Stimulated activated CD4-positive, alpha-beta T cell treated with anti-CD3 and anti-CD28 coated beads, Interleukin-4, amount 100 ng/mL, for 48 hours (primary cell): ENCODE measurements at places on chromosomes 2 and 18.
A peak's percentile ranks its signal among the peaks of the same experiment; 100 is the strongest.

- DNase-seq = no peak
These were observed 39.7 kb downstream of the RFX8 start for GRCh38 chr2:101435001-101435862.

DNA sequence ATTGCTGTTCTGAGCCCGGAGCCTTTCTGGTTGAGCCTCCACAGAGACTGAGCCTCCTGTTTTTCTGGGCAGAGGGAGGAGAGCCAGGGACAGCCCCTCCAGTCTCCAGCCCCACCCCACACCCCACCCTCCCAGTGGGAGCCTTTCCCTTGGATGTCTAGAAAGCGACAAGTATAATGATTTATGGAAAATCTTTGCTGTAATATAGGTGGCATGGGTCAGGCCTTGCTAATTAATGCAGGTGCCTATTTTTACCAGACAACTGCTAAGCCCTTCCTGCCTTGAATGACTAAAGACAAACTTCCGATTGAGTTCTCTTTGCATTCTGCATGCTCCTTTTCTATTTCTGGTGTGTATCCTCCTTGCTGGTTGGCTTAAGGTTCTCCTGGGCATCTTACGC lies 43.1 kb downstream of the MERTK start:
- no peak for DNase-seq

DNA sequence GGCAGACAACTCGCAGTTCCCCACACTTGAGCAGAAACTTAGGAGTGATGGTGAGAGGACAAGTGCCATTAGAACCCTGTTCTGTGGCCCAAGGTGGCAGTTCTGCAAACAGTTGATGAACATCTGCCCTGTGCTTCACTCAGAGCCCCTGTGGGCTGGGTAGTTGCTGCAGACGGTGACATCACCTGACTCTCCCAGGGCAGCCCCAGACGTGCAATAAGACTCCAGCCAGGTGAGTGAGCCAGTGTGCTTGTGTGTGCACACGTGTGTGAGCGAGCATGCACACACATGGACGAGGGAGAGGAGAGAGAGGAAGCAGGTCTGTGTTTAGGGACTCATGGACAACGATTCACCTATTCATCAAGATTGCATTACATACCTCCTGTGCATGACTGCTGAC lies 136.0 kb upstream of the GLI2 start:
- DNase-seq = no peak

GRCh38 chr2:39008665-39009064 lies 112.2 kb downstream of the SOS1 start:
- no peak for DNase-seq

GRCh38 chr2:5365871-5366461 lies 326.2 kb upstream of the SOX11 start:
- DNase-seq = peak; percentile 38

GRCh38 chr2:99743146-99743545 lies 253.3 kb upstream of the REV1 start:
- no peak for DNase-seq

GRCh38 chr2:230434677-230435324 lies 18.8 kb downstream of the SP100 start:
- no peak for DNase-seq

- no peak for DNase-seq
These were observed 73.7 kb upstream of the DNAJC10 start for GRCh38 chr2:182642328-182642727.

GRCh38 chr2:2788076-2788475 lies 457.0 kb upstream of the MYT1L start:
- DNase-seq = no peak

DNA sequence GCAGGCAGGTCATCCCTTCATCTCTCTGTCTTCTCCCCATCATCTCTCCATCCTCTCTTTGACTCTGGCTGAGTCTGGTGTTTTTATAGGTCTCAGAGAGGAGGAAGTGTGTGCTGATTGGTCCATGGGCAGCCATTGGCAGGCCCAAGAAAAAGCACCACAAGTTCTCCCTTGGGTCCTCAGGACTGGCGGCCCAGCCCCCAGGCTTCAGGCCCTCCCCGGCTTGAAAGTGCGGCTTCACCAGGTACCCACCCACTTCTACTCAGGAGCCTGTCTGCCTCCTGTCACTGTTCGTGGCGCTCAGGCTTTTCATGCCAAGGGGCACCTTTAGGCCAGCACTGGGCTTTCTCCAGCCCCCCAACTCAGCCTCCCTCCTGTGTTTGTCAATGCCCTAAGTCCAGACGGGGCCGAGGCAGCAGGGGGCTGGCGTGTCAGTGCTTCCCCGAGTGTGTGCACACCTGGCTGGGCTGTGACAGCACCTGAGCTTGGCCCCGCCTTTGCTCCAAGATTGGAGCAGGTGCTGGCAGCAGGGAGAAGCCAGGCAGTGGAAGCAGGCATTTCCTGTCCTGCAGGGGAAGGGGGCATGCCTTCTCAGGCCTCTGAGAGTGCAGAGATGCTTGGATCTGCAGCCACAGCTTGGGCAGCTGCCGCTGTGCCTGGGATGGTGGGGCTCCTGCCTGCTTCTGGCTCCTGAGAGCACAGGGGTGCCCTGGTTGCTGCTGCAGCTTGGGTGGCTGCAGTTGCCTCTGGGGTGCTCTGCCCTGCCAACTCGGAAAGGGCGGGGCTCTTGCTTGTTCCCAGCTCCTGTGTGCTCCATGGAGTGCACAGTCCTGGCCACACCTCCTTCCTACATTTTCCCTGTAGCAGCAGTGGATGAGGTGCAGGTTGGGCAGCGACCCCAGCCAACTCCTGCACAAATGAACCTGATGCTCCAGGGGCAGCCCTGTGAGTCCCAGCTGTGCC lies 34.1 kb downstream of the FBXO48 start:
- no peak for DNase-seq

GRCh38 chr2:1656326-1656960 lies 87.9 kb downstream of the PXDN start:
- DNase-seq = no peak

DNA sequence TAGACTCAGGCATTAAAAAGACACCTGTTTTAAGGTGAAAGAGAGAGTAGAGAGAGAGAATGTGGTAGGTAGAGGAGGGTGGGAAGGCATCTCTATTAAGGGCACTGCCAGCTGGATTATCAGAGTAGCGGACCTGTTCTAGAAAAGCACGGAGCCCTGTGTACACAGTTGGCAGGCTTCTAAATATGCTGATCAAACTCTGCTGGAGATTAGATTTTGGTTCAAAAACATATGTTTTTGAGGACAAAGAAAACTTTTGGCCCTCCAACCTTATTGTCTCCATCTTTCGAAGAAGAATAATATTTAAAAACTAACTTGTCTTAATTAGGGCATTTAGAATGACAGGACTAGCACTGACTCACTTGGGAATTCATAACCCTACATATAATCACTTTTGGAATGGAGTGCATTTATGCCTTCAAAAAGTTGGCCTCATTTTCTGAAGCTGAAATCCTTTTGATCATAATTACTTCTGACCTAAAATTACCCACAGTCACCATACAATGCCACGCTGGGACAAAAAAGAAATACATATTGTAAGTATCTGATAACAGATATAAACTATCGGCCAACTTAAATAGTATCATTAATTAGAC lies 254.6 kb downstream of the MEIS1 start:
- no peak for DNase-seq

DNA sequence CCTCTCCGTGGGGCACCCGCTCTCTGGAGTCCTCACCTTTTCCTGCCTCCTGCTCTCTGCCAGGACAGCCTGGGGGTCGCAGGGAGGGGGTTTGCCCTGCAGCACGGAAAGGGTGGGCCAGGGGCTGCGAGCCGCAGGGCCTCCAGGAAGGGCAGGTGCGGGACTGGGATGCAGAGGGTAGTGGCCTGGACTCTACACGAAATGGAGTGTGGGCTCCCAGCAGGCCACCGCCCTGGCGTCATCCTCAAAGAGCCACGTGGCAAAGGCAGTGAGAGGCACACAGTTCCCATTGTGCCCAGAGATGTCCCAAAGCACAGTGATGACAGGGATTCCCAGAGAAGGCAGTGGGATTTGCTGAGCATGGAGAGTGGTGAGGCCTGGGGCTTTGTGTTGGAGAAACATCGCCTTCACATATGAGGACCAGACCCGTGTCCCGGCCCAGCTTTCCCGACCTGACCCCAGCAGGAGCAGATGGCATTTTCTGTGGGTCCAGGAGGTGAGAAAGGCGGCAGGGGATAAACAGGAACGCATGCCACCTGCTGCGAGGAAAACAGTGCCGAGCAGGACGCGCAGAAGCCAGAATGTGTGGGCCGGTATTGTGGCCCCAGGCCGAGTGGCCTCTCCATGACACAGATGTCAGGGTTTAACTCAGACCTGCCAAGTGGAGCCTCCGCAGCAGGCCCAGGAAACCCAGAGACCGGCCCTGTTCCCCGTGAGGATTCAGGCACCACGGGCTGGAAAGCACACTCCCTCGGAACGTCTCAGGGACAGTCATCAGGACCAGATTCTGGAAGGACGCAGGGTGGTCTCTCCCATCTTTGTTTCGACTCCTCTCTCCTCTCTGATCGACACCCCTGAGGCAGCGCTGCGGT lies 855.5 kb upstream of the SALL3 start:
- DNase-seq = no peak

GRCh38 chr2:130891966-130892365 lies 55.3 kb downstream of the ARHGEF4 start:
- DNase-seq = no peak

GRCh38 chr2:206856513-206856912 lies 82.8 kb upstream of the CPO start:
- DNase-seq = no peak

DNA sequence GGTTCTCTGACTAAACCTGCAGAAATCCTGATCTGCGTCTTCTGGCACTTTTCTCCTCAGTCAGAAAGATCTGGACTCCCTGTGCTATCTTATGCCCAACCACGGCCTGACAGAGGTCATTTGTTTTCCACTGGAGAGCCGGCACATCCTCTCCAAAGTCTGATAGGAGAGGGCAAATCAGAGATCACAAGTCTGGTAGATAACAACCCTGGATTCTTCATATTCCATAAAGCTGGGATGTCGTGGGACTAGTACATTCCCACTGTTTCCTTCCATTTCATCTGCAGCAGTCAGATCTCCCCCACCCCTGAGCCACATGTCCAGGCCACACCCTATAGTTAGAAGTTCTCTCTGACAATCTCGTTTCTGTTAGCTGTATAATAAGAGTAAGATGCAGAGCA lies 157.0 kb downstream of the MGAT5 start:
- DNase-seq = no peak

DNA sequence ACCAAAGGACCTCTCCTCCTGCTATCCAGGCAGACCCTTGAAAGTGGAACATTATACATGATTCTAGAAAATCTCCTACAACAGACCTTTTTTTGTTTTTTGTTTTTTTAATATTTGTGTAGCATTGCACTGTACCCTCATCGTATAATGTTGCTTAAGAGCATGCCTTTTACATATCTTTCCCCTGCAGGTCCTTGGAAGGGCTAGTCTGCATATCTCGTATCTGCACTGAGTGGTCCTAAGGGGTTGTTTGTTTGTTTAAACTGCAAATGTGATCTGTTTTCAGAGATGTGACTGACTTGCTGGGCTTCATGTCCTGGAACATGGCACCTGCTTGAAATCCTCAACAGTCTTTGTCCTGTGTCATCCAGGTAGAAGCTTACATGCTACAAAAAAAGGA lies 204.1 kb downstream of the FAM210A start:
- no peak for DNase-seq

DNA sequence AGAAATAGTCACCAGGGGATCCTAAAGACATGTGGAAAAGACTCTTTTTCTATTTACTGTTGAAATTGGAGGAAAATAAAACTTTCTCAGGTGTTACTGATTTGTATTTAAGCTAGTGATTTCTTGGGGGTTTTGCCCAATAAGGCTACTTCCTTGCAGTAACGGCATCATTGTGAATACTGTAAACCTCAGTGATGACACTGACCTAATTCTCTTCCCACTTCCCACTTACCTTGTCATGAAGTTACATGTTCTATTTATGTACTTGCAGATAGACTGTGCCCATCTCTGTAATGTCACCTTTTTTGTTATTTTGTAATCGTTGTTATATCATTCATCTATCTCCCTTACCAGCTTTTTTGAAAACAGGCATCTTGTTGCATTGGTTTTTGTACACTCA lies 134.5 kb downstream of the KIAA1328 start:
- DNase-seq = no peak

DNA sequence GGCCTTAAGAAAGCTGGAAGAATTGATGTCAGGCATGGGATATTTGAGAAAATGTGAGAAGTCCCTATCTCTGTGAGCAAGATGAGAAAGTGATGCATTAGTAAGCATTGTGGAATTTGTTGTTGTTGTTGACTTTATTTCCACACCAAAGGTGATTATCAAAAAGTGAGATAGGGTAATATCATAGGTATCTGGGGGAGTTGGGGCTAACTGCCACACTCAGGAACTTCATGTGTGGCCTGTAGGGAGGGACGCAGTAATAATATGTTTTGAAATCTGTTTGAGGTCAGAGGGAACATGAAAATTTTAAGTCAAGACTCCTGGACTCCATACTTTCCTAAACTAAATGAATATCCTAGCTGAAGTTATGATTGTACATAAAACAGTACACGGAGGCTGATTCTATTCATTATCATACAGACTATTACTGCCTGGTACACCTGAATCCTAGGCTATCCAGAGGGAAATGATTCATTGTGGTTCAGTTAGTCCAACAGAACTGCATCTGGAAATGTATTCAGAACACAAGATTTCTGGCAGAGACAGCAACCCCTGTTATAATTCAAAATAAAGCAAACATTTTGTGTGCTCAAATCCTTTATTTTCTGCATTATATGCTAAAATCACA lies 304.8 kb downstream of the CPS1 start:
- DNase-seq = no peak

DNA sequence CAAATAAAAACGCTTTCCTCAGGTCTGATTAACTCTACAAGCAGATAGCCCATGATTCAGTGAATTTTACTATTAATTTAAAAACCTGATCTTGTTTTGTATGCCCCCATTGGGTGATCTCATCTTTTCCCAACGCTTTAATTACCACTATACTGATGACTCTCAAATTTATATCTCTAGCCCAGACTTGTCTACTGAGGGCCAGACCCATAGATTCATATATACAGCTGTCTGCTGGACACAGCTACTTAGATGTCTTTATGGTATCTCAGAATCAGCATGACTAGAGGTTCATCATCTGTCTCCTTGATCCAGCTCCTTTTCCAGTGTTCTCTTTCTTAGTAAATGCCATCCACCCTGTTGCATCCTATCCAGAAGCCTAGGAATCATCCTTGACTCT lies 33.8 kb downstream of the TAF1B start:
- DNase-seq = no peak

GRCh38 chr2:210049831-210050230 lies 47.4 kb downstream of the RPE start:
- DNase-seq = no peak

GRCh38 chr2:227610123-227610522 lies 4.5 kb downstream of the SCYGR3 start:
- DNase-seq = no peak

GRCh38 chr2:51212374-51212773 lies 180.4 kb upstream of the NRXN1 start:
- no peak for DNase-seq

- no peak for DNase-seq
These were observed 4.0 kb downstream of the YES1 start for GRCh38 chr18:808086-808485.

DNA sequence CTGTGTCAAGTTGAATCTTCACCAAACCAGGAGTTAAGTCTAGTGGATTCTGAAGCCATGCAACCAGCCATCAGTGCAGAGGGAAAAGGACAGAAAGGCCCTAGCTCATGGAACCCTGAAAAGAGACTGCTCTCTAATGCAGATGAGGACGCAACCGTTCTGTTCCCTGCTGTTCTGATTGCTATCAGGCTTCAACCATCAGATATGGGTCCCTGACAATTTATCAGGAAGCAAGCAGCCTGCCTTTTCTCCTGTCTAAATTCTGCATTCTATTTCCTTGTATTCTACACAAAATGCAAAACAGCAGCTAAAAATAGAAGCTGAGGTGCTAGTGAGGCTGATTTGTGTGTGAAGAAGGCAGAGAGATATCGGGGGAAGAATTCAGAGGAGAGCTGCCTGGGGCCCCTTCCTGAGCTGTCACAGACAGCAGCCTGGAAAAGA lies 68.4 kb upstream of the RTN4 start:
- DNase-seq = no peak
